ENCODE measurements at places on chromosomes 7 and 10. TPM values are rescaled to one million over a fixed set of nuclear protein-coding genes. Genes with fewer than 3 reads are reported as not detected.

DNA sequence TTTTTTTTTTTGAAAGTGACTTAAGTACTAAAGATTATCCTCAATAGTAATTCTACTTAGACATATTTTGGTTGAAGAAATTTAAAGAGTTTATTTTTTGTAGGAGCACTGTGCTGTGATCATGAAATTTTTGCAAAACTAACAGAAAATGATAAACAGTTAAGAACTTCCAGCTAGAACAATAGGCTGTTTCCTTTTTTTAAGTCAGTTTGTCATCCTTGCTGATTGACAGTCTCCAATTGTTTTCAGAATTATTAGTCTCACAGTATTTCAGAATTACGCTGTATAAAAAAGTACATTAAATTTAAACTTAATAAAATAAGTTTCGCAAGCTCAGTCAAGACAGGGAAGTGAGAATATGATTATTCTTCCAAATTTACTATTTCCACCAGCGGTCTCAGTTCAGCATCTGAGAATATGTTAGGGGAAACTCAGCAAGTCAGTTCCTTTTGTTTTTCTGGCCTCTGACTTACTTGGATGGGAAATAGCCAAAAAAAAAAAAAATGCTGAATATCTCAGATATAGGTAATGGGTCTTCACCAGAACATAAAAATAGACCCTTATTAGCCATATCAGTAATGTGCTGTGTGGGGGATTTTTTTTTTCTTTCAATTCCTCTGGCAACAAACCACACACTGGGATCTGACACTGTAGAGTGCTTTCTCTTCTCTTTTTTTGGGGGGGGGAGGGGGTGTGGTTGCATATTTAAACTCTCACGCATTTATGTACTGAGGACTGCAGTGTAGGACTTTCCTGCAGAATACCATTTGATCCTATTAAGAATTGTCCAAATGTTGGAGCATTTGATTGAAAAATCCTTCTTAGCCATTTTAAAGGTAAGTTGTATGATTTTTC is at the start of gene CD36:
TSS of gene CD36 (plus strand) at position 732 of the 855 bp plus-strand sequence. CDS start 8,099 bp downstream, outside the sequence.
- no peak for DNase-seq

GRCh38 chr10:103276251-103276895 is 565 bp upstream of the INA start:
- DNase-seq, result no peak

The COL1A2 gene
- total RNA-seq, result 39.1 TPM

DNA sequence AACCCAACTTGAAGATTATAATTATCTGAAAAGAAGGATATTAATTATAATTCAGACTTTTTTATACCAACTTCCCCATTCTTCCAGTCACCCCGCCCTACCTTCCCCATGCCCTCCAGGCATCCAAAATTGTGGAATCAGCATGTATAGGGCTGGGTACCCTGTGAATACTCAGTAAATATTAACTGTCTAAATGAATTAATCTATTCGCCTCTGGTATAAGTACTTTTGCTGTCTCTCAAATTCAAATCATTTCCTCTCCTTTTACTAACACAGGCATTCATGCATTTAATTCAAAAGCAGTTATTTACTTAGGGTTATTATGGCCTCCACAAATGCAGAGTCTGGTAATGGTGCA is 26.5 kb upstream of the GOT1 start:
- no peak for DNase-seq

DNA sequence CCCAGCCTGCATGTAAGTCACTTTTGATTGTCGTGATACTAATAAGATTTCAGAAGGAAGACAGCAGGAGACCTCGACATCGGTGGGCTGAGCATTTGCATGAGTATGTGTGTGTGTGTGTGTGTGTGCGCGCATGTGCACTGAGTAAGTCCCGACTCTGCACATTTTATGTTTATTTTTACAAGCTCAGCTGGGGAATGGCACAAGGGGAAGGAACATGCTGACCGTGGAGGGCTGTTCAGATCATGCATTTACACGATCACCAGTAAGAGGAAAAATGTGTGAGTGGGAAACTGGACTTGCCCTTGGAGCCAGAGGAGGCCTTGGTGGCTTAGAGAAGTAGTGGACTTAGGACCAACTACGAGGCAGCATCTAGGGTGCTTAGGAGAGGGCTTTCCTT is 41.3 kb downstream of the IL2RA start:
- DNase-seq, result peak; percentile 22

- no peak for DNase-seq
Observed at GRCh38 chr10:44478040-44478439, 93.1 kb upstream of the CXCL12 start.

The GRIFIN gene
- total RNA-seq, result not detected

GRCh38 chr7:136294977-136295376 is 317.8 kb upstream of the MTPN start:
- DNase-seq, result no peak

DNA sequence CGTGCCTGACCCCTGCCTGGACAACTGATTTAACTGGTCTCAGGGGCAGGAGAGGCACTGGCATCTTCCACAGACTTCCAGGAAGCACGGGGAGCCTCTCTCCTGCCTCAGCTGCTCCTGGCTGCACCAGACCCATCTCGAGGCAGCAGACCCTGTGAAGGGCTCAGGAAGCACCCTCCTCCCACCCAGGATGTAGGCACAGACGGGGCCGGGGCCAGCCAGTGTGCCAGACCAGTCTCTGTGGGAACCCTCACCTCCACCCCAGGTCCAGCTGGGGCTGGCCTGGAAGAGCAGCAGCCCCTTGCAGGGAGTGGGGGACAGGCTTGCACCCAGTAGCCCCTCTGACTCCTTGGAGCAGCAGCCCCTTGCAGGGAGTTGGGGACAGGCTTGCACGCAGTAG is 56.3 kb downstream of the RASGEF1A start:
- DNase-seq, result peak; percentile 84

The CDNF gene
- 9.8 TPM for total RNA-seq

The MUC3A gene
- not detected for total RNA-seq

GRCh38 chr7:28528899-28529298 is 116.6 kb downstream of the CREB5 start:
- no peak for DNase-seq

DNA sequence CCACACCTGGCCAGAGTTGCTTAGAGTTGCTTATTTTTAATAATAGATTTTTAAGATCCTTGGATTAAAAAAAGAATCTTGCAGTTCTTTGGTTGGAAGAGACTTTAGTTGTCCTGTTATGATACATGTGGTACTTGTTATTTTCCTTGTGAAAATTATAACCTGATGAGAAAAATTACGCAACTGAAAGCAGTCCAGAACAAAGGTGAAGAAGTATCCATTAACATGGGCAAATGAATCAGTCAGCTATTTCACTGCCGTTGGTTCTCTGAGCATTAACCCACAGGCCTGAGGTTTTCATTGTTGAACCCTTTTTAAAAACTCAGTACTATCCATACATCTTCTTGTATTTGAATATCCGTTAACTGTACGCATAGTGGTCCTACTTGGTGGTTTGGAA is 68.2 kb downstream of the GALNT11 start:
- no peak for DNase-seq

- no peak for DNase-seq
Observed at GRCh38 chr10:119659951-119660350, 8.8 kb downstream of the BAG3 start.

The CARD11 gene
- total RNA-seq, result not detected

DNA sequence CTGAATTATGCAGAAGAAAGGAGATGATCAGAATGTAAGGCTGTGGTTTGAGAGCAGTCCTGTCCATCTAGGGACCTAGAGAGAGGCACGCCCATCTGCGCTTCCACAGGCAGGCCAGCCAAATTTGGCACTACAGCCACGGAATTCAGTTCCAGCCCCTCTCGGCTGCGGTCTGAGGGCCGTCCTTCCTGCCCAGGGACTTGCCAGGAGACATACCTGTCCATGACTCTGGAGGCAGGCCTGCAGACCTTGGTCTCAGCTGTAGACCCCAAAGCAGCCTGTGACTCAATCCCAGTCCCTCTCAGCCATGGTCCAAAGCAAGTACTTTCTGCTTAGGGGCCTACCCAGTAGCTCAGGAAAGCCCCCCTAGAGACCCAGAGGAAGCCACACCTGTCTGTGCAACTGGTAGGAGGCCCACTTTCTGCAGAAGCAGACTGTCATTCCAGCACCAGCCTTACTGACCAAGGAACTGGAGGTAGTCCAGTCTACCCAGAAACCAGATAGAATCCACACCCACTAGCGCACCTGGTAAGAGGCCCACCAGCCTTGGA is 720.9 kb downstream of the PARD3 start:
- peak; percentile 59 for DNase-seq

The SEMA4G gene
- 27.7 TPM for total RNA-seq

GRCh38 chr7:84879570-84880325 is 307.1 kb downstream of the SEMA3D start:
- DNase-seq, result no peak

The PPP1R17 gene
- not detected for total RNA-seq

The TRIP6 gene
- total RNA-seq, result 71.8 TPM

DNA sequence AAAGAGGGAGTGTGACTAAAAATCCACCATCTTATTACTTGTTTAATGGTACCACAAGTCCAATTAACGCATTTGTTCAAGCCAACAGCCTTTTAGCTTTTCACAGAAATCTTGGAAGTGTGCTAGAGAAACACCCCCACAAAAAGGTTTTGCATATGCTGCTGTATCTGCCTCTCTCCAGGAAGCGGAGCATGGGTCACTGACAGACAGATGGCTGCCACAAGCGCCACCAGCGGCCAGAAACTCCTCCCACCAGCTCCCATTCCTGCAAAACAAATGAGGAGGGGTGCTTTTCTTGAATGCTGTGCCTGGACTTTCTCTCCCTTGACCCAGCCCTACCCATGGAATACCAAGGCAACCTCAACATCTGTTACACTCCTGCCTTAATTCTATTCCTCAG is 176.3 kb upstream of the LRGUK start:
- no peak for DNase-seq

The DAGLB gene
- 28.2 TPM for total RNA-seq

GRCh38 chr7:22900784-22901183 is 78.1 kb upstream of the TOMM7 start:
- no peak for DNase-seq

The MOGAT3 gene
- not detected for total RNA-seq

- DNase-seq, result no peak
Observed at GRCh38 chr7:134371536-134371935, 54.8 kb upstream of the SLC35B4 start.

DNA sequence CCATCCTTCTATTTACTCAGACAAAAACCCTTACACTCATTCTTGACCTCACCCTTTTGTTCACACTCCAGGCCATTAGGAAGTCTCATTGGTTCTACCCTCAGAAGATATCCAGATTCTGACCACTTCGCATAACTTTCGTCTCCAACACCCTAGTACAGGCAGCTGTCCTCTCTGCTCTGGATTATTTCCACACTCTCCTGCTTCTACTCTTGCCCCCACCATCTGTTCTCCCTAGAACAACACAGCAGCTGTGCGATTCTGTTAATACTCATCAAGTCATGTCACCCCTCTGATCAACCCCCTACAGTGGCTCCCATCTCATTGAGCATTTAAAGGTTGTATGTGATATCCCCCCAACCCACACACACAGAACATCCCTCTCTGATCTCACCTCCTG is 15.5 kb upstream of the TRIL start:
- DNase-seq, result no peak

- DNase-seq, result no peak
Observed at GRCh38 chr10:30769361-30769760, 139.8 kb upstream of the LYZL2 start.

- peak; percentile 89 for DNase-seq
Observed at GRCh38 chr10:3538656-3539531, 246.1 kb downstream of the KLF6 start.

DNA sequence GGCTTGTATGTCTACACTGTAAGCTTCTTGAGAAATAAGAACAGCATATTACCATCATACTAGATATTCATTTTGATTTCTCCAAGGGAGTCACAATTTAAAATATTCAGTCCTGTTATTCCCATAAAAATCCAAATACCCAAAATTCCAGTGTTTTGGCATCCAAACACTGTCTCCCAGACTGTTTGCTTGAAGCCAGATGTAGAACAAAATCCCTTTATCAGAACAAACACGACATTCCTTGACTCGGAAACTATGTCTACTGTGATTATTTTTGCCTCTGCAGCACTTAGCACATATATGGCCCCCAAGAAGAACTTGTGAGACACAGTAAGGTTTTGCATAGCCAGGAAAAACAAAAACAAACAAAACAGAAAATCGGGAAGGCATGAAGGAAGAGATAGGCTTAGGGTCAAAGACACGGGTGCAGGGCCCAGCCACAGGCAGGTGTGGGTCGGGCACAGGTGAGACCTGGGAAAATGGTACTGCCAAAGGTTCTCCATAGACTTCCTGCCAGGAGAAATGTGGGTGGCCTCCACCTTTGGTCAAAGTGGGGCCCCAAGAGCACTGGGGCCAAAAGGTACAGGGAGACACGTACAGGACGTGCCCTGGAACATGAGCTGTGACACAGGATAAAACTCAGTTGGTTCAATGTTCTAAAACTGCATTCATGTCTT is 36.5 kb downstream of the CPXM2 start:
- DNase-seq, result no peak

GRCh38 chr10:60430836-60431597 is 41.3 kb upstream of the ANK3 start:
- DNase-seq, result no peak

DNA sequence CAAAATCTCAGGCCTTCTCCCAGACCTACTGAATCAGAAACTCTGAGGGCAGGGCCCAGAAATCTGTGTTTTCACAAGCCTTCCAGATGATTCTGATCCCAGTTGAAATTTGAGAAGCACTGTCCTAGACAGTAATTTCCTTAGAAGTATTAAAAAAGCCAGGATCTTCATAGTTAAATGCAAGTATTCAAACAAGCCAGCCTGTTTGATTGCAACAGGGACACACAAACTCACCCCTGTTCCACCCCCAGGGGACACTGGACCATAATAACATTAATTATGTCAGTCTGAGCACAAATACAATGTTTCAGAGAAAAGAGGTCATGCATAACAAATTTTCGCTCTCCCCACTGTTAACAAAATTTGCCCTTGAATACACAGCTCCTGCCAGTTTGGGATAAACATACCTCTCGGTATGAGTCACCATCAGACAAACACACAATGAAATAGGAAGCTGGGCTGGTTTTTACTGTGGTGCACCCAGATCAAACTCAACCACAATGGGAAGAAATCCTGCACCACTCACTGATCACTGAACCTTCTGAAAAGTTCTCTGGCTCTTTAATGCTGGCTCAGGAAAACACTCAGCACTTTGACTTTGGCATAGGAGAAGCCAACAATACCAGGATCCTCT is 34.3 kb downstream of the ABLIM1 start:
- DNase-seq, result no peak

GRCh38 chr10:390449-391100 is 255.3 kb downstream of the ZMYND11 start:
- no peak for DNase-seq

DNA sequence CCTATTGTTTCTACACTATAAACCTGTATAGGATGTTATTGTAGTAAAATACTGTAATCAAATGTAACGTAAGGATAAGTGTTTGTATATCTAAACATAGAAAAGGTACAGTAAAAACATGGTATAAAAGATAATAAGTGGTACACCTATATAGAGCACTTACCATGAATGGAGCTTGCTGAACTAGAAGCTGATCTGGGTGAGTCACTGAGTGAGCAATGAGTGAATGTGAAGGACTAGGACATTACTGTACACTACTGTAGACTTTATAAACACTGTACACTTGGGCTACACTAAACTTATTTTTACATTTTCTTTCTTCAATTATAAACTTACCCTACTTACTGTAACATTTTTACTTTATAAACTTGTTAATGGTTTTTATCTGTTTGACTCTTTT is 732.9 kb upstream of the LRRN3 start:
- DNase-seq, result no peak

GRCh38 chr7:77506899-77507298 is 30.2 kb upstream of the PTPN12 start:
- no peak for DNase-seq

All from lower leg skin (tissue), 4 donors.